ENCODE measurements at places on chromosomes 1 and 21.

- DNase-seq: no peak
Measured at GRCh38 chr1:192545896-192546521, 29.6 kb upstream of the RGS1 start.

GRCh38 chr1:106755682-106756406, 300.6 kb upstream of the PRMT6 start:
- DNase-seq: no peak

DNA sequence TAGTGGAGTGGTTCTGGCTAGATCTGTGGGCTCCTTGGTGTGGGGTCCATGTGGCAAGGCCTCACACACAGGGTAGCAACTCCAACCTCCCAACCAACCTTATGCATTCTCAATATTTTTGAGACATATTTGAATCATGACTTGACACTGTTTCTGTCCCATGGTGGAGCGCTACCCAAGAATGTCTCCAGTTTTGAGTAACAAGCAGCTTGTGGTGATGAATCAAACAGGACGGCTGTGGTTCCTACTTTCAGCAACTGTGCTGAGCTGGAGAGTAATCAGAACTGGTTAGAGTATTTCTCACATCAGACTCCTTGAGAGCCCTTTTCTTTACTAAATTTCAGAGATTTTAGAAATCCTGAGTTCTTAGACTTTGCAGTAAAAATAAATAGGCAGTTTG, 3.1 kb downstream of the LCE3D start:
- no peak for DNase-seq

DNA sequence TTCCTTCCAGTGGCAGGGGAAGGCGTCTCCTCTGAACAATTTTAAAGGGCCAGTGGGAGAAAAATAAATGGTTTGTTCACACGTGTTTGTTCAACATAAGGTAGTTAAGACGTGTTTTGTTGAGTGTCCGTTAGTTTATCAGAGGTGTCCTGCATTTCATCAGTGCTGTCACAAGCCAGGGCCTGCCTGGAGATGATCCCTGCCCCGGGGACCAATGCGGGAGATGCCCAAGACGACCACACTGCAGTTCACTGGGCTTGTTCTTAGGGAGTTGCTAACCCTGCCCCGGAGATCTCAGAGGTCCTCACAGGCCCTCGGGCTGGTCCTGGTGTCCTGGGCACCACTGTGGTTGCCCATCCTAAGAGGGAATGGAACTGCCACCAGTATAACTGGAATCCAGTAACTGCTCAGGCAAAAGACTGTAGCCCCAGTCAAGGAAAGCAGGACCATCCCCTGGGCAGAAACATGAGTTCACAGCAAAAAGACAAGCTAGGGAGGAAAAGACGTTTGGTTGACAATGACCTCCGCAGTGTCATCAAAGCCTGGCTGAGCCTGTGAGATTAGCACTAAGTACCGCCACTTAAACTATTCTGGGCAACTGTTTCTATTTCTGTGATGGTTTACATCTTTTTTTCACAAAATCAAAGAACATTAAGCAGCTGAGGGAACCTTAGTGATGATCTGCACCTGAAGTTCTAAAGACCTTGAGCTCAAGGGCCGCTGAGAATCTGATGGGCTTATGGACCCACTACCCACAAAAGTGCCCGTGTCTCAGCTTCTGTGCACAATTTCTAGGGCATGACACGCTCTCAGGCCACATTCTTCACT, 44.9 kb upstream of the LIN9 start:
- no peak for DNase-seq

DNA sequence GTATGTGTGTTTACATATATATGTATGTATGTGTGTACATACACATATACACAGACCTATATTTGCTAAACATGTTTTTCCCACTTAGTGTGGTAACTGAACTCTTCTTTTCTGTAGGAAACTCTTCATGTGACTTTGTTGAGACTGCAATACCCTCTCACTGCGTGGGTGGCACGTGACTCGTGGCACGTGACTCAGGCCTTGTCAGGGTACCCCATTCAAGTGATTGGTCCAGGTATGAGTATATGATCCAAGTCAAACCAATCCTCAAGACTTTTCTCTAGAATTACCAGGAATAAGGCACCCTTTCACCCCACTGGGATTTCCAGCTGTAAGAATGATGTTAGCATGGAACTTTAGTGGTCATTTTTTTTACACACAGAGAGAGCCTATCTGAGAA, 149.2 kb upstream of the KCNK2 start:
- DNase-seq: no peak

- no peak for DNase-seq
Measured at GRCh38 chr1:35571263-35571662, 1.9 kb upstream of the TFAP2E start.

GRCh38 chr1:7199077-7199779, 414.0 kb downstream of the CAMTA1 start:
- no peak for DNase-seq

DNA sequence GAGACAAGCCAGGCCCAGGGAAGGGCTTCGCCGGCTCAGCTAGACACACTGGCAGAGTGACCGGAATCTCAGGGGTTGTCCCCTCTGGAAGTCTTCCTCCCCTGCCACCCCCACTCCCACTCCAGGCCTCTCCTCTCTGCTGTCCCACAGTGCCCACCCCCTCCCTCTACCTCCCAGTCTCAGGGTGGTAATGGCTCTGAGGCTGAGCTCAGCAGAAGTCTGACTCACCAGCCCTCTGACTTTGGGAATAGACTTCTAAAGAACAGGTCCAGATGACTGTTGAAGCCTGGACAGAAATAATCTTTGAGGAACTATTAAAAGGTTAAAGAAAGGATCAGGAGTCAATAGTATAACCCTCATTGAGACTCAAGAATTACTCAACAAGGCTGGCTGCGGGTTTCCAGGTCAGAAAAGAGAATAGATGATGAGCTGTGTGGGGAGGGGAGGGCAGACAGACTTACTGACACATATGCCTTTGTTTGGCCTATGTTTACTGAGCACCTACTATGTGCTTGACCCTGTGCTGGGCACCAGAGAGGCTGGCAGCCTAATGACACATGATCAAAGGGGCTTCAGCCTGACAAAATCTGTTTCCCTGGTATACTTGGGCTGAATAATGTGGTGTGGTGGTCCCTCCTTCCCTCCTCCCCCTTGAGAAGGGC, 8.2 kb downstream of the HCRTR1 start:
- no peak for DNase-seq

GRCh38 chr1:15531003-15531402, 4.4 kb downstream of the DNAJC16 start:
- no peak for DNase-seq

- DNase-seq: no peak
Measured at GRCh38 chr1:213987422-213987926, 299 bp upstream of the PROX1 start.

GRCh38 chr1:185862235-185862634, 128.0 kb downstream of the HMCN1 start:
- DNase-seq: no peak

DNA sequence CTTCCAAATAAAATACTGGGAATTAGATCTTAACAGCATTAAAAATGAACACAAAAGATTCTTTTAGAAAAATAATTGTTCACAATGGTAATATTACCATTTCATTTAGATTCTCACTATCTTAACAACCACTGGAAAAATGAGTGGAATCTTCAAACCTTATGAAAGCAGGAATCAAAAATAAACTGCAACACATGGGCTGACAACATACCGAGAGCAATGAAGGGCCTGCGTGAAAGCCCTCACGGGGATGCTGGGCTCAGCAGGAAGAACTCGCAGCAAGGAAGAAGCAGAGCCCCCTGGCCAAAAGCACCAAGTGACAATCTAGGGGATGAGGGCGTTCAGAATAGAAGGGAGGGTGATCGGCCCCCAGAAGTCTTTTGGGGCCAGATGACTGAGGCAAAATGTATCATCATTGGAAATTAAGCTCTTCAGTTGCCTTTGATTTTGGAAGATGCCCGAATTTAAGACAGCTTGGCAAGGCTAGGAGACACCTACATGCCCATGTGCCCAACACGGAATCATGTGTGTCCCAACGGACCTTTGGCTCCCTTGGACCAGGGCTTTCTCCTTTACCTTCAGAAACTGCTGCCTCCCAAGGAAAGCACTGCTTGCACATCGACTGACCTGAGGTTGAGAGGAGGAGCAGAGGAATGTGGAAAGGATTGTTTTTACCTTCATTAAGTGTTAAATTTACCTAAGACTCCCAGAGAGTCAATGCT, 103.9 kb downstream of the TGFBR3 start:
- DNase-seq: no peak

DNA sequence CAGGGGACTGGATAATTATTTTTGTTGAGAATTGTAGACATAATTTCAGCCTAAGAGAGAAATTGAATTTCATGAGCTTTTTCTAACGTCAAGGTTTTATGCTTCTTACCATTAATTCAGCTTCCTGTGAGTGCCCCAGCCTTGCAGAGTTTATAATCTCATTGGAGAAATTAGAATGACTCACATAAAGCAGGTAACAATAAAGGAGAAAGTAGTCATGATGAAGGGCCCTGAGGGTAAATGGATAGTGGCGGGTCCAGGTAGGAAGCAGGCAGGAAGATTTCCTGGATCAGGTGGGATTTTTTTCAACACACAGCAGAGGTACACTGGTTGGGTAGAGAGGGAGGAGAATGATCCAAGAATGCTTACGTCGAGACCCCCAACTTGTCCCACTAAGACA, 311.4 kb downstream of the BARHL2 start:
- DNase-seq: no peak

DNA sequence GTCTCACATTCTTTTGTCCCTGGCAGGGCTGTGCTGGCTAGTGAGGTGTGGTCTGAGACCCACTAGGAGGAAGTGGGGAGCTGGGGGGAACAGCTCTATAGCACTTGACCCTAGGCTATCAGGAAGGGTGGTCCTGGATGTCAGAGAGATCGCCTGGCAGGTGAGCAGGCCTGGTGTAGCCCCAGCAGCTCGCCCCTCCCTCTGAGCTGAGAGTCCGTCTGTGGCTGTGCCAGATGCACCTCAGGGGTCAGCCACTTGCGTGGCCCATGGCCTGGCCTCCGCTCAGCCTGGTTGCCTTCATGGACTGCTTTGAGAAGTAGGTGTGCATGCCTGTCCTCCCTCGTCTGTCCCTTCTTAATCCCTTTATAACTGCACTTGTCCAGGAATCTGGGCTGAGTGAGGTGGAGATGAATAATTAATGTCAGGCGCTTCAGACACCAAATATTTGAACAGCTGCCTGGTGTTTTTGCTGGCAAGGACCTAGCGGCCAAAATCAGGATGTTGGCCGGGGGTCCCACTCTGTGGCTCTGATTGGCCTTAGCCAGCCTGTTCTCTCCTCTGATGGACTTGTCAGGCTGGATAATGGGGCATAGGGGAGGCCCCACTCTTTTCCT, 30.5 kb downstream of the TMEM53 start:
- DNase-seq: no peak

DNA sequence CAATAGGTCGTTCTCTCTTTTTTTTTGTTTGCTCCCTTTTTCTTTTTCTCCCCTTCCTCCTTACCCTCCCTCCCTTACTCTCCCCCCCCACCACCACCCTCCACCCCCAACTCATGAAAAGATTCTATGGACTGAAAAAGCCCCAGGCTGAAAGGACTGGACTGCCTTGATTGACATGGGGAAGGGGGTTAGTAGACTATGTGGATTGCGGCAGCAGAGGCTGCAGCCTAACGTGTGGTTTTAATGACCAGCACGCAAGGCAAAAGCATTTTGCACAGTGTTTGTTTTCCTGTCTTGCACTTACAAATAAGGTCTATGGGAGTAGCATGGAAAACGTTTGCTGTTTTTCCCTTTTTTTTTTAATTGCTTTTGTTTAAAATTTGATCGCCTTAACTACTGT, 5.5 kb downstream of the ZBTB18 start:
- DNase-seq: no peak

GRCh38 chr1:198927129-198927528, 288.3 kb downstream of the PTPRC start:
- DNase-seq: no peak

- no peak for DNase-seq
Measured at GRCh38 chr1:61433646-61434045, 291.3 kb downstream of the TM2D1 start.

DNA sequence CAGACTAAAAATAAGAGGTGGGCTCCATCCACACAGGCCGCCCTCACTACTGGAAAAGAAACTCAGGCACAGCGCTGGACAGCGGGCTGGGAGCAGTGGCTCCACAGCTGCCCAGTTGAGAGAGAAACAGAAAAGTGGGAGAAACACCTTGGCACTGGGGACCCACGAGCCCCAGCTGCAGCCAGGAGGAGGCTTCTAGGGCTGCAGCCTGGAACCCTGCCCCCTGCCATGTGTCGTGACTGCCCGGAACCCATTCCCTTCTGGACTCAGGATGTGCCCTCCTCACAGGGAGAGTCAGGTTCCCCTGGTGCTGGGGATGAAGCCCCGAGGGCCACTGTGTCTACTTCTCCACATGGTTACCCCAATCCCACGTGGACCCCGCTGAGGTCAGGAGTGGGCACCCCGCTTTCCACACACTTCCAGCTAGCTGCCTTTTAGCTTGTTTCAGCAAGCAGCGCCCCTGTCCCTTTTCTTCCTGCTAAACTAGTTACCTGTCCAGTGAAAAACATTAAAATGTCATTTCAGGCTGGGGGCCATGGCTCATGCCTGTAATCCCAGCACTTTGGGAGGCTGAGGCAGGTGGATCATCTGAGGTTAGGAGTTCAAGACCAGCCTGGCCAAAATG, 35.9 kb downstream of the PARP1 start:
- DNase-seq: no peak

DNA sequence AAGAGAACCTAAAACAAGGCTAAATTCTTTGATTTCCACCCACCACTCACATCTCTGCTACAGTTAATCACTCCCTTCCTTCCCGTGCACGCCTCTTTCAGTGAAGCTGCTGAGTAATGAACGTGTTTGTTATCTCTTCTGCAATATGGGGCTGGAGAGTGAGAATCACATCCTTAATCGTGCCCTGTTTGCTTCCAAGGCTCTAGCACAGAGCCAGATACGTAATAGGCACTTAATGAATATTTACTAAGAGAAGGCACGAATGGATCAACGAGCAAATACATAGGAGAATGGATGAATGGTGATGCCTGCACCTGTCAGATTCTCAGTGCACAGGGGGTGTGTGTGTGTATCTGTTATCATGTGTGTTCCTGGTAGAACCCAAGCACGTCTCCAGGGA, 22.1 kb upstream of the FAM43B start:
- DNase-seq: no peak

DNA sequence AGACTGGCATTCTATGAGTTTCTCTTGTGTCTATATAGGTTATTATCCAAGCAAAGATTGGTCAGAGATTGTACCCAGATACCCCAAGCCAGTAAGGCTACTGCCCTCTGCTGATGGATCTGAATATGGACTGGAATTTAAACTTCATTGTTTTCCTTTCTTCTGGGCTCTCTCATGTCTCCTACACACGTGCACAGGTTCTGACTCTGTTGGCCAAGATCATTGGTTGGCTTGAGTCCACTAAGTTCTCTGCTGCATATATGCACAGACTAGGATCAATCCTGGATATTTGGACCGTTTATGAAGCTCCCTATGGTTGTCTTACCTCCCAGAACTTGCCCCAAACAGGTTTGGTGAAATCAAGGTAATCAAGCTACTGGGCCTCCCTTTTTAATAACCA, 69.7 kb downstream of the CC2D1B start:
- DNase-seq: peak; percentile 35

DNA sequence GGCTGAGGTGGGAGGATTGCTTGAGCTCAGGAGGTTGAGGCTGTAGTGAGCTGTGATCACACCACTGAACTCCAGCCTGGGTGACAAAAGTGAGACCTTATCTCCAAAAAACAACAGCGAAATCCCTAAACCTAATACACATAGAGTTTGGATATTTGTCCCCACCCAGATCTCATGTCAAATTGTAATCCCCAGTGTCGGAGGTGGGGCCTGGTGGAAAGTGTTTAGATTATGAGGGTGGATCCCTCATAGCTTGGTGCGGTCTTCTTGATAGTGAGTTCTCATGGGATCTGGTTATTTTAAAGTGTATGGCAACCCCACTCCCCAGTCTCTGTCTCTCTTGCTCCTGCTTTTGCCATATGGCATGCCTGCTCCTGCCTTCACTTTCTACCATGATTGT, 94.0 kb downstream of the POU2F1 start:
- DNase-seq: no peak

Data from Panc1 (cell line).